ENCODE measurements at places on chromosomes 11 and 22. TPM values are rescaled to one million over a fixed set of nuclear protein-coding genes. Genes with fewer than 3 reads are reported as not detected.
A peak's percentile ranks its signal among the peaks of the same experiment; 100 is the strongest.

DNA sequence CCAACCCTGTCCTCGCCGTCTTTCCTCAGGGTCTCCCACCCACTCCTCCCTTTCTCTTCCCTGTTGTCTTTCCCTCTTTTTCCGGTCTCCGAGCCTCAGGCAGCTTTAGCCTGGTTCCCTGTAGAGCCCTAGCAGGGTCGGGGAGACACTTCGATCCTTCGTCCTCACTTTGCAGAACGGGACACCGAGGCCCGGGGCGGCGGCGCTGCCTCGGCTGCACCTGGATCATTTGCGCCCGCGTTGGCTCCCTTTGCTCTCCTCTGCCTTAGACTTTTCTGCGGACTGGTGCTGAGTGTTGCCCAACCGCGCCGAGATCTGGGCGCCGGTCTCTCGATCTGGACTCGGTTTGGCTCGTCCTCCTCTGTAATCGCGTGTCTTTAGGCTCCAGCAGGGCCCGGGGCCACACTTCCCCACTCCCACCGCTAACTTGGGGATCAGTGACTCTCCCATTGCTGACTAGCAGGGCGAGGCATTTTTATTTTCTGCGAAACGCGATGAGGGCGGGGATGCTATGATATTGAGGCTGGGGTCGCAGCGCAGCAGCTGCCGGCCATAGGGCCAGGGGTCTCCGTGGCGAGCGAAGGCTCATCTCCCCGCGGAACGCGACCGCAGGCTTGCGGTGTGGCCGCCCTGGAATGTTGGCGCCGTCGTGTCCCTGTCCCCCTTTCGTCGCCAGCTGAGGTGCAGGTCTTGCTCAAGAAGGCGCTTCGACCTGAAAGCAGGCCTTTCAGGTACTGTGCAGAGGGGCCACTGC is 1.6 kb upstream of the E2F8 start:
- DNase-seq = peak; percentile 11

DNA sequence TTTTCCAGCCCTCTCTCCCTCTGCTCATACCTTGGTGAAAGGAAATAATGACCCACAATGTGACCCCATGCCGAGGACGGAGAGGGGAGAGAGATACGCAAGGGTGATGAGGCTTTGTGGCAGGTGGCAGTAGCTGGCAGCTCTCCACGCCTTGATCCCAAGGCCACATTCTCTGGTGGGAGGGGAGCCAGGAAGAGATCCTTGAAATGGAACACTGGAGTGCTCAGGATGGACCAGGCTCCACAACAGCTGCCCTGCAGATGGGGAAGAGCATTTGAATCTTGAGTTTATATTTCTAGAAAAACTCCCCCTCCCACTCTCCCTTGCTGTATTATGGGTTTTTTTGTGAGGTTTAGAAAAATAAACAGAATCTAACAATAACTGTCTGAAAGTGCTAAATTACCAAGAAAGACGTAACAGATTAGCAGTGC is 61.6 kb upstream of the CDON start:
- no peak for DNase-seq

- DNase-seq = no peak
Measured at GRCh38 chr11:1826552-1827094, 8.2 kb upstream of the SYT8 start.

The PANX3 gene
- not detected for total RNA-seq

The C11orf91 gene
- total RNA-seq = not detected

DNA sequence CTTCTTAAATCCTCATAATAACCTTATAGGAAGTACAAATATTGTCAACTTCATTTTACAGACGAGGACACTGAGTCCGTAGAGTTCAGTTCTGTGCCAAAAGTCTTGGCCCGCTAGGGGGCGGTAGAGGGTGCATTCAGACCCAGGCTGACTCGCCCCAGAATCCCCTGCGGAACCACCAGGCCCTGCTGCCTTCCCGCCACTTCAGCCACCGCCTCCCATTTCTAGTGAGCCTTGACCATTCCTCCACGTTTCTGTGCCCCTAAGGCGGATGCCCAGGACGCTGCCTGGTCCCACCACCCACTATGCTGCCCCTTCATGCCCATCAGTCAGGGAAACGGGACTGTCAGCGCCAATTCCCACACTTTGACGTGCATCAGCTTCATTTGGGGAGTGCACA is 19.1 kb downstream of the SYT13 start:
- peak; percentile 58 for DNase-seq

GRCh38 chr11:94129512-94130297 is 1.1 kb downstream of the PANX1 start:
- DNase-seq = peak; percentile 49

- DNase-seq = no peak
Measured at GRCh38 chr11:88169471-88169870, 5.8 kb downstream of the RAB38 start.

DNA sequence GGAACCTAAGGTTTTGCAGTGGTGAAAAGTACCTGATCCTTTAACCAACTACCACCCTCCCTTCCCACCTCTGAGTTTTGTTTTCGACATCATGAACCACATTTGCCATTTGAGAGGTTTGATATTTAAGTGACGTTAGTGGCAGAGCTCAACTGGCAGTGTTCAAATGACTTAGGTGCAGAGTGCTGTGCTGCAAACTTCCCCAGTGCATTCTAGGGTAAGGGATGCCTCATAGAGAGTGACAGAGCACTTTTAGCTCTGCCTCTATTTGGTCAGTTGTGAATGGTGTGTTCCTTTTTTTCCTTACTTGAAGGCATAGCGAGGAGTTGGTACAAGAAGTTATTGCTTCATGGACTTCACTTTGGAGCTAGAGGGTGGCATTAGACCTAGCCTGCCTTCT is 9.4 kb downstream of the BMAL1 start:
- DNase-seq = peak; percentile 77

The MMP10 gene
- not detected for total RNA-seq

DNA sequence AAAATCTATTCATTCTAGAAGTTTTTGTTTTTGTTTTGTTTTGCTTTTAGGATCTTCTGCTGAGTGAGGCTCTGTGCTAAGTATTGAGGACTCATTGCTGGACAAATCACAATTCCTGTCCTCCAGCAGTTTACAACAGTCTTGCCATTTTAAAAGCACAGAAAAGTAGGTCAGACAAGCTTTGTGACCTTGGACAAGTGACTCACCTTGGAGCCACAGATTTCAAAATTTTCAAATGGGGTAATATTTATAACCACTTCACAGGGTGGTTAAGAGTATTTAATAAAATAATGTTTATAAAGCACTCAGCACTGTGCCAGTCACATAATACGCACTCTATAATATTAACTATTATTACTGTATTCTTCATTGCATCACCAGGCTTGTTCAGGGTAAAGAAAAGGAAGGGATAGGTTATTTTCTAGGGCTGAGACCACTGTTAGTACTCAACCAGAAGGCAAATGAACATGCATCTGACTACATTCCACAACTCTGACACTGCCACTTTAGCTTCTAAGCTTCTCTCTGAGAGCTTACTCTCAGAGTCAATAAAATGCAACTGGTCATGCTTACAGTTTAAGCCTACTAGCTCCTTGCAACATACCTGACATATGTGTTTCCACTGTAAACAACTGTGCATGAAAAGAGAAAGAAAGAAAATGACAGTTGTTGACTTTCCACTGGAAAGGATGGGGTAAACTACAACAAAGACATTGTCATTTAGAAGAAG is 63.2 kb upstream of the FIBIN start:
- no peak for DNase-seq

The OR52I2 gene
- total RNA-seq = not detected

DNA sequence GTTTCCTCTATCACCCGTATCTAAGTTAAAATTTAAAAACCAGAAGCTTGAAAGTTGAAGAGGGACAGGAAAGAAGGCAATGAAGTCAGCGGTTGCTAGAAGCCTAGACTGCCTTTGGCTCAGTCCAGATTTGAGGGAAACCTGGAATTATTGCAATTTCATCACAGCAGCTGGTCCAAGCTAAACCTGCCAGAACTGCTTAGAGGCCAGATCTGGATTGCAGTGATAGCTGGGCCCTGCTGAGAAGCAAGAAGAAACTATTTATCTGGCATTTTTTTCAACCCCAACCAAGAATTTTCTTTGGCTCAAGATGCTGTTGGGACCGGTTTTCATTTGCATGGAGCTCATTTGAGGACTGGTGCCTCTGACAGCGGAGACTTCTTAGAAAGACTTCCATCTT is 121.5 kb upstream of the TEAD1 start:
- DNase-seq = no peak

All from activated CD8-positive, alpha-beta T cell treated with anti-CD3 and anti-CD28 coated beads for 36 hours (primary cell).